Stimulated activated CD4-positive, alpha-beta T cell treated with anti-CD3 and anti-CD28 coated beads, Interleukin-4, amount 100 ng/mL, for 4 hours (primary cell): ENCODE measurements at places on chromosomes 5 and 9.

- DNase-seq = no peak
Measured at GRCh38 chr5:124692324-124692723, 54.1 kb downstream of the ZNF608 start.

DNA sequence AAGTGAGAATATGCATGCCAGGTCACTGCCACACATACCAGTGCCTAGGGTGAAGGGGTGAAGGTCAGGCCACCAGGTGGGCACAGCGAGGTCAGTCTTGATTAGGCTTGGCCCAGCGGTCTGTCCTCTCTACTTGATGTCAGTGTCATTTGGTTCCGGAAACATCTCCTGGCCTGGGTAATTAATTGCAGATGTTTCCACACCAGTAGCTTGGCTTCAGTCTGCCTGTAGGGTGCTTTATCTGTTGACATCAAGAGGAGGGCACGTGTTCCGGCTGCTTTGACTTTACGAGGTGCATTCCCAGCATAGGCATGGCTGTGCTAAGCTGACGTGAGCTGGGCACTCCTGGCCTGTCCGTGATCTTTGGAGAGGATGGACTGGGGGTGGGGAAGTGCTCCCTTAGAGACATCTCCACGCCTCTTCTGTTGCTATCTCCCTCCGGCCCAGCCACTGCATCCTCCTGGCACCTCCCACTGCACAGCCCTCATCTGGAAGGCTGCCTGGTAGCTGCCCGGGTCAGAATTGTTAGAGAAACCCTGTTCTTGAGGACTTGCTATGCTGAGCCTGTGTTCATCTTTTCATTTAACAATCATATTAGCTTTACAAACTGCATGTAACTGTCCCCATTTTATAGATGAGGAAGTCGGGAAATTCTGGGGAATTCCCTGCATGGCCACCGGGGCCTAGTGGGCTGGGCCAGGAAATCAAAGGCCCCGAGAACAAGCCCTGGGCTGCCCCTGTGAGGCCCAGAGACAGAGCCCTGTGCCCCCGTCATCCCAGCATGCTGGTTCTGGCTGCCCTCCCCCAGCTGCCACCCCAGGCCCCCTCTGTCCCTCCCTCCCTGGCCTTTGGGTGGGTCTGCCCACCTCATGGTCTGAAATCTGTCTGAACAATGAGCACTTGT lies 29.1 kb downstream of the JADE2 start:
- peak; percentile 49 for DNase-seq

DNA sequence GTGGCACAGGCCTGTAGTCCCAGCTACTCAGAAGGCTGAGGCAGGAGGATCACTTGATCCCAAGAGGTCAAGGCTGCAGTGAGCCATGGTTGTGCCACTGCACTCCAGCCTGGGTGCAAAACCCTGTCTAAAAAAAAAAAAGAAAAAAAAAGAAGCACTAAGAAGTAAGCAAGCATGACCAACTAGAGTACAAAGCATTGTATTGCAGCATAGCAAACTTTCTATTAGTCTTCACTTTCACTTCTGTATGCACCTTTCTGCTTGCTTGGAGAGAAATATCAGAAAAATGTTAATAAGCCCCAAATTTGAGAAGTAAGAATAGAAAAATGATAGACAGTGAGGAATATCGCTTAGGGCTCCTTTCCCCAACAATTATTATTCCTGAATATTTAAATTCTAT lies 497.7 kb upstream of the WWC1 start:
- DNase-seq = no peak

DNA sequence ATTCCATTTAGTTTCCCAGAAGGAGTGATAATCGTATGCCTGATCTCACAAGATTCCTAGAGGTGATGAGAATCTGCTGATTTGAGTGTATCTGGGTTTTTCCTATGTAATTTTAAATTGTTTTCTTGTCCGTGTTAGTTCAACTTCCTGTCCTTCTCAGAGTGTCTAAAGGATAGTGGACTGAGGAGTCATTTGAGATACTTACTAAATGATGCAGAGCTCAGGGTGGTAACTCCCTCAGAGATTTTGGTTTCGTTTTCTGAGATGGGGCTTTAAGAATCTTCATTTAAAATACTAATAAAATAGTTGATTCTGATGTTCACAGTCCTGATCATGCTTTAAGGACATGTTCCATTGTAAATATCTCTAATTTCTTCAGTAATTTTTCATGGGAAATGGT lies 30.3 kb downstream of the MELK start:
- DNase-seq = no peak
